ENCODE measurements at places on chromosomes 2 and 18. TPM values are rescaled to one million over a fixed set of nuclear protein-coding genes. Genes with fewer than 3 reads are reported as not detected.

GRCh38 chr2:10330700-10331026 lies 28.0 kb downstream of the HPCAL1 start:
- no peak for DNase-seq

GRCh38 chr2:208356846-208357574 lies 49.6 kb upstream of the PTH2R start:
- no peak for DNase-seq

DNA sequence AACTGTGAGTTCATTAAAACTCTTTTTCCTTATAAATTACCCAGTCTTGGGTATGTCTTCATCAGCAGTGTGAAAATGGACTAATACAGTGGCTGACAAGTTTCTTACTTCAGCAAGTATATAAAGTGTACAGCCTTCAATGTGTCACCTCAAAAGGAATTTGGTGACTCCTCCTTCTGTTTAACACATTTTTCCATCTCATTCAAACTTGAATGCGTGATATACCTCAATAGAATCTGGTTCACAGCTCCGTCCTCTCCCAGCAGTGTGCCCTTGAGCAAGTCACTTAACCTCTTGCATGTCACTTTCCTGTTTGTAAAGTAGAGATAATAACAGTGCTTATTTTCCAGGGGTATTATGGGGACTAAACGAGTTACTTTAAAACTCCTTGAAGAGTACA lies 159.6 kb downstream of the CCBE1 start:
- DNase-seq, result no peak

- no peak for DNase-seq
Observed at GRCh38 chr2:15808944-15809343, 131.4 kb upstream of the MYCN start.

The PCARE gene
- polyA plus RNA-seq, result 0.35 TPM

All from muscle of arm (tissue), 14 donors.